Stimulated activated CD8-positive, alpha-beta memory T cell treated with anti-CD3 and anti-CD28 coated beads, Interleukin-12 subunit alpha, Interleukin-12 subunit beta, amount 100 ng/mL, for 1 hour (primary cell): ENCODE measurements at places on chromosomes 7 and 10.

DNA sequence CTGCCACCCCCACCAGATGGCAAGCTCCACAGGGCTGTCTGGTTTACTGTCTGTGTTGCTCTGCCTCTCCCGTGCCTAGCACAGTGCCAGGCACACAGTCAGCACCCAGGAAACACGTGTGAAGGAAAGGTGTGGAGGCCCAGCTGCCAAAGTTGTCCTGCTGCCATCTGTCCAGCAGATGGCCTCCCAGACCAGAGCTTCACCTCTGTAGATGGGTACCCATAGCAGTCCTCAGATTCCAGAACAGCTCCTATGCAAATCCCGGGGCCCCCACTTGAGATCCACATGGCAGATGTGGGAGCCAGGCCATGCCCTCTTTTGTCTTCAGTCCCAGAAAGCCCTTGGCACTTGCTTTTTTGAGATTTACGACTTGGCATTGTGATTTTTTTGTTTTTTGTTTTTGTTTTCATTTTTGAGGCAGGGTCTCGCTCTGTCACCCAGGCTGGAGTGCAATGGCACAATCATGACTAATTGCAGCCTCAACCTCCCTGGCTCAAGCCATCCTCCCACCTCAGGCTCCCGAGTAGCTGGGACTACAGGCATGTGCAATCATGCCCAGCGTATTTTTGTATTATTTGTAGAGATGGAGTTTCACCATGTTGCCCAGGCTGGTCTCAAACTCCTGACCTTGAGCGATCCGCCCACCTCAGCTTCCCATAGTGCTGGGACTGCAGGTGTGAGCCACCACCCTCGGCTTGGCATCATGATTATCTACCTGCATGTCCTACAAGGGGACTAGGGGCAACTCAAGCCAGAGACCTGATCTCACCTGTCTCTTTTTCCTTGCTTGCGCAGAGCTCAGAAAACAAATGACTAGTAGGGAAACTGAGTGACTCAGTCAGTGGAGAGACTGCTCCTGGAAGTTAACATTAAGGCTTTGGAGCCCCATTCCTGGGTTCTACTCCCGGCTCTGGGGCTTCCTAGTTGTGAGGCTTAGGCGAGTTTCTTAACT lies 16.9 kb upstream of the PALD1 start:
- no peak for DNase-seq

GRCh38 chr10:77964811-77965210 lies 38.3 kb upstream of the DLG5 start:
- no peak for DNase-seq

DNA sequence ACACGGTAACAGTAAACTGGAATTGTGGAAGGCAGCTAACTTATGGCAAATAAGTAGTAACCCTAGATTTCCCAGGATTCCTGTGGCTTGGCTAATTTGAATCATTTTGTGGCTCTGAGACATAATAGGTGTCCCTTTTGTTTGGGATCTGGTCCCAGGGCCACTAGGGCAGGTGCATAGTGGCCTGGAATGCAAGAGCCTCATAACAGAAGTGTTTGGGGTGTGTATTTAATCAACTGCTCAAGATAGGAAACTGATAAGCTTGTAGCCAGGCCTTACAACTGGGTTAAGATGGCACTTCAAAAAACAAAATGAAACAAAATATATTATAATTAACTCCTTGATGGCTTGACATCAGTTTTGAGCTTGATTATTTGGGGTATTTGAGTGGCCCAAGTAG lies 541.8 kb downstream of the ETV1 start:
- DNase-seq, result no peak

- DNase-seq, result no peak
Observed at GRCh38 chr7:12896316-12896715, 208.9 kb downstream of the ARL4A start.

- DNase-seq, result no peak
Observed at GRCh38 chr10:11881477-11882417, 58.6 kb downstream of the PROSER2 start.

DNA sequence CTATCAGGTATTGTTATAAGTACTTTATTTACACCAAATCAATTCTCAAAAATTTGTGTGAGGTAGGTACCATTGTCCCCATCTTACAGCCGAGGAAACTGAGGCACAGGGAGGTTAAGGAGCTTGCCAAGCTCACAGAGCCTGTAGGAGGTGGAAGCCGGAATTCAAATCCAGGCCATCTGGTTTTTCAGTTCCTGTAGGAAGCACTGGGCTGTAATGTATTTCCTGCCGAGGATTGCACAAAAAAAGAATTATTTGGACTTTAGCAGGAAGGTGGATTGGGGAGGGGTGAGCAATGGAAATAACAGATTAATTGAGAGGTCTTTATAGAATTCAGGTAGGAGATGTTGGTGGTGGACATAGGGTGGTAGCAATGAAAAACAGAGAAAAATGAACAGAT lies 315.3 kb upstream of the AUTS2 start:
- no peak for DNase-seq

DNA sequence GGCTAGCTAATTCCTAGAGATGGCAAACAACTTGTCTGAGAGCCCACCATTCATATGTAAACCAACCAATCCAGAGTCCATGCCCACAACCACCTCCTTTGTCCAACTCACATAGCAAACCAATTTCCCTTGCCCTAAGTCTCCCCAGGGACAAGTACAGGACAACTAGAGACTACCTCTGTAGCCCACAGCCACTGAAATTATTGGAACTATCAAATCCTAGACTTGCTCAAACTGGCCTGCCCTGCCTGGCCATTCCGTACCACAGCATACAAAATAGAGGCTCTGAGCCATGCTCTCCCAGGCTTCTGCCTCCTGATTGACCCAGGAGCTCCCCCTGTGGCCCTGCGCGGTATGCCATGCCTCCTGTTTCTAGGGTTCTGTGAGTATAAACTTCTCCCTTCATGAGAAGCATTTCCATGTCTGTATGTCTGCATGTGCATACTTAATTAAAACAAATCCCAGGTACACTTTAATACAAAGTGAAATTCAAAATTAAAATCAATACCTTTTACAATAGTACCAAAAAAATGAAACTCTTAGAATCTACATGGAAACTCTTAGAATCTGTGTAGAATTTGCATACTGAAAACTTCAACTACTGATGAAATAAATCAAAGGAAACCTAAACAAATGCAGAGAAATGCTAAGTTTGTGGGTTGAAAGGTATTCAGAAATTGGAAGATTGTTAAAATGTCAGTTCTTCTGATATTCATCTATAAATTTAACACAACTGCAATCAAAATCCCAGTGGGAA lies 4.0 kb upstream of the HECW1 start:
- DNase-seq, result peak; percentile 2

- no peak for DNase-seq
Observed at GRCh38 chr7:126608339-126608776, 644.4 kb downstream of the GRM8 start.

GRCh38 chr7:145082366-145083161 lies 246.7 kb upstream of the TPK1 start:
- no peak for DNase-seq
